Brain (organoid and tissue), 16 donors: ENCODE measurements at places on chromosomes 16 and 17. TPM values are rescaled to one million over a fixed set of nuclear protein-coding genes. Genes with fewer than 3 reads are reported as not detected.

The LPO gene
- 0.20 TPM for polyA plus RNA-seq

The KRTAP1-5 gene
- not detected for polyA plus RNA-seq

The FBXW10 gene
- not detected for polyA plus RNA-seq

The ACSM3 gene
- polyA plus RNA-seq: not detected

The CETP gene
- 1.6 TPM for polyA plus RNA-seq

The SP6 gene
- polyA plus RNA-seq: 2.5 TPM

The ZNF764 gene
- 10.6 TPM for polyA plus RNA-seq

The SOX9 gene
- polyA plus RNA-seq: 35.4 TPM

The ACSM2B gene
- not detected for polyA plus RNA-seq

The TERB1 gene
- not detected for polyA plus RNA-seq

The UQCRC2 gene
- 174 TPM for polyA plus RNA-seq

The GAN gene
- 1.3 TPM for polyA plus RNA-seq

The SEZ6 gene
- polyA plus RNA-seq: 64.1 TPM

The SHCBP1 gene
- 6.0 TPM for polyA plus RNA-seq

The TEKT5 gene
- not detected for polyA plus RNA-seq

The OR1A1 gene
- not detected for polyA plus RNA-seq

The CLCN7 gene
- 52.8 TPM for polyA plus RNA-seq

The ABCA8 gene
- polyA plus RNA-seq: 6.1 TPM

The PHKB gene
- polyA plus RNA-seq: 22.9 TPM

The KCNAB3 gene
- polyA plus RNA-seq: 7.5 TPM

The LGALS9B gene
- not detected for polyA plus RNA-seq

The SMTNL2 gene
- 3.6 TPM for polyA plus RNA-seq

The C17orf113 gene
- 2.9 TPM for polyA plus RNA-seq

The RPH3AL gene
- 2.7 TPM for polyA plus RNA-seq

The PTX4 gene
- polyA plus RNA-seq: not detected

The CCL5 gene
- 3.0 TPM for polyA plus RNA-seq

The NLE1 gene
- 14.8 TPM for polyA plus RNA-seq

The PRSS33 gene
- polyA plus RNA-seq: not detected

The COQ7 gene
- polyA plus RNA-seq: 24.8 TPM

The ODAD4 gene
- polyA plus RNA-seq: 6.2 TPM

The CIBAR2 gene
- 2.4 TPM for polyA plus RNA-seq

The RASD1 gene
- polyA plus RNA-seq: 79.5 TPM

The TEN1 gene
- 12.9 TPM for polyA plus RNA-seq

The MRTFB gene
- 15.6 TPM for polyA plus RNA-seq

The CCL7 gene
- not detected for polyA plus RNA-seq

The CUEDC1 gene
- 97.8 TPM for polyA plus RNA-seq

The HIC1 gene
- 2.6 TPM for polyA plus RNA-seq
